ENCODE measurements at places on chromosomes 13 and 19. TPM values are rescaled to one million over a fixed set of nuclear protein-coding genes. Genes with fewer than 3 reads are reported as not detected.

The F2RL3 gene
- polyA plus RNA-seq: 3.1 TPM

The ZNF329 gene
- polyA plus RNA-seq: 2.7 TPM

GRCh38 chr19:4533334-4533733 is 1.7 kb downstream of the PLIN5 start:
- no peak for DNase-seq

DNA sequence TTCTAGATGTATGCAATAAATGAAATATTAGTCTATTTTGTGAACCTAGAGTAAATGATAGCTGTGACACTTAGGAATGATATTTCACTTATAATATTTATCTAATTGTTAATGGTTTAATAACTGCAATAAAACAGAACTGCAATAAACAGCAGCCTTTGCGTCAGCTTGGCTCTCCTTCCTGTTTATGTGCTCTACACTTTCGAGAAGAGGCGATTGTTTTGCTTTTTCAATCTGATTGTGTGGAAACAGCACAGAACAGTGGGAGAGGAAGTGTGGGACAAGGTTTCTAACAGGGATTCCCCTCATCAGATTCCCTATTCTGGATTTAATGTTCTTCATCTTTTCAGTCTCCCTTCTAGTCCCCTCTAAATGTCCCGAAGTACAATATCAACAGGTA is 17.3 kb upstream of the TRPC4 start:
- no peak for DNase-seq

- DNase-seq: no peak
These were observed 1214.1 kb downstream of the DIAPH3 start for GRCh38 chr13:58949646-58950045.

DNA sequence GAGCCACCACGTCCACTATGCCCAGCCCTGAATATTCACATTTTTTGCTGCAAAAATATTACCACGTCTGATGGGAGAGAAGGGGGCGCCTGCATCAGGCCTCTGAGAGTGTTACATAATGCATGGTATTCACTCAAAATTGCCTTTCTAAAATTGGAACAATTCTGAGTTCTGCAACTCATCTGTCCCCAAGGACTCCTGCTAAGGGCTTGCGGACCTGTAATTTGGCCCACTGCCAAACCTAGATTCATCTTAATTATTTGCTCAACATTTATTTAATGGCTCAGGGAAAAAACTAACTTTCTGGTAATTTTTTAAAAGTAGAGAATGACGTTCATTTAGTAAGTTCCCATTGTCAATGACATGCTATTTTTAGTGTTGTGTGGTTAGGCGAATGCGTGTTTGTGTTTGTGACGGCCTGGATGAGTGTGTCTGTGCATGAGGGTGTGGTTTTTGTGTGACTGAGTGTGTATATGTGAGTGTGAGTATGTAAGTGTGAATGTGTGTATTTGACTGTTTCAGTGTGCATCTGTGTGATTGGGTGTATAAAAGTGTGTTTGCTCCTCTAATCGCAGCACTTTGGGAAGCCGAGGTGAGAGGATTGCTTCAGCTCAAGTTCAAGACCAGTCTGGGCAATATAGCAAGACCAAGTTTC is 8.8 kb downstream of the INAFM1 start:
- no peak for DNase-seq

- peak; percentile 23 for DNase-seq
These were observed 28.1 kb upstream of the SIAH3 start for GRCh38 chr13:45879666-45880065.

- DNase-seq: no peak
These were observed 81.8 kb upstream of the GJB6 start for GRCh38 chr13:20313896-20314295.

DNA sequence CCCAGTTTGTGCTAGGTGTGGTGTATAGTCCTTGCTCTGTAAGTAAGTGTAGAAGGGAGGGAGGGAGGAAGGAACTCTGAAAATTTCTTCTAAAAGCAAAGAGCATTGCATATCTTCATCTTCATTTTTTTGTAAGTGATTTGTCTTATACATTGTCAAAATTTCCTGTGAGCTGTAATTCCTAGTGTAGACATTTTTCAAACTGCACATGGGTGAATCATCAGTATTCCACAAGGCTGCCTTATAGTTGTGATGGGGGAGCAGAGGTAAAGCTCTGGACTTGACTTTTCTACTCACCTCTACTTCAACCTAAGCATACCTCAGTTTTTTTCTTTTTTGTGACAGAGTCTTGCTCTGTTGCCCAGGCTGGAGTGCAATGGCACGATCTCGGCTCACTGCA is 86.9 kb downstream of the CDK8 start:
- DNase-seq: no peak

GRCh38 chr19:485077-485476 is 11.2 kb upstream of the MADCAM1 start:
- DNase-seq: no peak

GRCh38 chr13:41413872-41414271 is 43.5 kb upstream of the RGCC start:
- no peak for DNase-seq

Data from adrenal gland (tissue), 19 donors.